Suppressor macrophage treated with lipopolysaccharide for 4 hours (primary cell): ENCODE measurements at places on chromosomes 1 and 21.

- DNase-seq, result peak; percentile 28
Measured at GRCh38 chr1:37994886-37995566, 5.2 kb upstream of the SF3A3 start.

DNA sequence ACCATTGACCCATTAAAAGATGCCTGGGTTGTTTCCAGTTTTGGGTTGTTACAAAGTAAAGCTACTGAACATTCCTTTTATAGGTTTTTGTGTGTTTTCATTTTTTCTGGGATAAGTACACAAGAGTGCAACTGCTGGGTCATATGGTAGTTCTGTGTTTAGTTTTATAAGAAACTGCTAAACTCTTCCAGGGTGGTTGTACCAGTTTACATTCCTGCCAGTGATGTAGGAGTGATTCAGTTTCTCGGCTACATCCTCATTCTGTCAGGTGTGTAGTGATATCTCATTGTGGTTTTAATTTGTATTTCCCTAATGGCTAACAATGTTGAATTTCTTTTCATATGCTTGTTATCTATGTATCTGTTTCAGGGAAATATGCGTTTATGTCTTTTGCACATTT lies 58.5 kb upstream of the DNAJC6 start:
- DNase-seq, result no peak

DNA sequence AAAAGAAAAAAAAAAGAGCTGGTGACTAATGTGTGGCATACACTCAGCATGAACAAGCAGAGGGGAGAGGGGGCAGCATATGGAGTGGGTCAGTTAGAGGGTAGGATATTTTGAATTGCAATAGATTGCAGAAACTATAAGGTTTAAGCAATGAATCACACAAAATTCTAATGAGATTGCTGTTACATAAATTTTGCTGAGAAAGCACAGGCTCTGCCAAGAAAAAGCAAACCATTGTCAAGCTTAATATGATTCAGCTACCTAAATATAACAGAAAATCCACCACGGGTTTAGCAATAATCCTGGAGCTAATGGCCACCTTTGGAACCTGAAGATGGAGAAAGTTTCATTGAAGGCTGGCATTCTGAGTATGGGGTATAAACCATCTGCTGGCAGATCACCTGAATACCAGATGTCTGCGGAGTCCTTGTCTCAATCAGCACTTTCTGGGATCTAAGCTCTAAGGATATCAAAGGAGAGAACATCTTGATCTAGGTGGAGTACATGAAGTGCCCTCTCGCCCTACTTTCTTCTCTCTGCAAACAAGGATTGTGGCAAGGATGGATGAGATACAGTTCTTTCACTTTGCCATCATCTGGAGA lies 30.3 kb upstream of the ANGPTL7 start:
- peak; percentile 12 for DNase-seq

- no peak for DNase-seq
Measured at GRCh38 chr1:210496063-210496462, 167.4 kb downstream of the HHAT start.

DNA sequence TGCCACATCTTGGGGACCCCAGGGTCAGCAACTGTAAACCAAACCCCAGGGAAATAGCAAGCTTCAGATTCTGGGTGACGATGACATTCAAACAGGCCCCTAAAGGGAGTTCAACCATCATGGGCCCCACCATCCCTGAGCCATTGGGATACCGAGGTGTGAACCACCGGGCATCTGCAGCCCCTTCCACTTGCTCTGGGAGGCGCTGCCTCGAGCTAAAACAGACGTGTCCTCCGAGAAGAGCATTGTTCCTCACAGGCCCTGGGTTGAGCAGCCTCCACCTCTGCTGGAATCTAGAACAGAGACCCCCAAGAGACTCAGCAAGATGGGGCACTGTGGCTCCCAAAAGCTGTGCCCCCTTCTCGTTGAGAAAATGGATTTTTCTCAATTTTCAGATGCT lies 19.0 kb upstream of the EFHD2 start:
- no peak for DNase-seq

- DNase-seq, result no peak
Measured at GRCh38 chr1:160099716-160100375, 1.4 kb upstream of the IGSF8 start.

- no peak for DNase-seq
Measured at GRCh38 chr1:84300501-84300900, 1.0 kb upstream of the SAMD13 start.

- DNase-seq, result no peak
Measured at GRCh38 chr1:105243969-105244368, 1494.3 kb downstream of the AMY1C start.

DNA sequence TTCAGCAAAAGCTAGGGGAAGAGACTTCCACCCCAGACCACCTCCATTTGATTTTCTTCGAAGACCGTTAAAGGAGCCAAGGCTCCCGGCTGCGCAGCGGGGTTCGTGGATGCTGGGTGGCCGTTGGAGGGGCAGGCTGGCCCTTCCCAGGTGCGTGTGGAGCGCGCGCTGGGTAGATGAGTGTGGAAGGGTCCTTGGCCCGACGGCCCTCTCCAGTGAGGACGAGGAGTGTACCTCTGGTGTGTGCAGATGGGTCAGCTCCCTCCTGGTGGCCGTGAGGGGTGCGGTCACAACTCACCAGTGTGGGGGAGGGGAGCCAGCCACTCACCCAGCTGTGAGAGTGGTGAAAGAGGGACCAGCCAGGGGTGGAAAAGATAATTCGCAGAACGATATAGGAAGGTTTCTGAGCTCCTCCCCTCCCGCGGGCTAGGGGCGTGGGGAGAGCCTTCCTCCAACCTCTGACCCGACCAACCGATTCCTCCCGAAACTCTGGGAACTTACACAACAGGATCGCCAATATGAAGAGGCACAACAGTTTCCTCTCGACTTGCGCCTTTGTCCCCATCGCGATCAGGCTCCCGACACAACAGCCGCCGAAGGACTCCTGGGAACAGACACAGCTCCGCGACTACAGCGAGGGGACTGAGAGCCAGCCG lies at the start of gene F11R:
TSS of gene F11R (minus strand) at position 644 of the 656 bp plus-strand sequence. CDS start at position 565, 79 bp downstream.
- DNase-seq, result peak; percentile 58

DNA sequence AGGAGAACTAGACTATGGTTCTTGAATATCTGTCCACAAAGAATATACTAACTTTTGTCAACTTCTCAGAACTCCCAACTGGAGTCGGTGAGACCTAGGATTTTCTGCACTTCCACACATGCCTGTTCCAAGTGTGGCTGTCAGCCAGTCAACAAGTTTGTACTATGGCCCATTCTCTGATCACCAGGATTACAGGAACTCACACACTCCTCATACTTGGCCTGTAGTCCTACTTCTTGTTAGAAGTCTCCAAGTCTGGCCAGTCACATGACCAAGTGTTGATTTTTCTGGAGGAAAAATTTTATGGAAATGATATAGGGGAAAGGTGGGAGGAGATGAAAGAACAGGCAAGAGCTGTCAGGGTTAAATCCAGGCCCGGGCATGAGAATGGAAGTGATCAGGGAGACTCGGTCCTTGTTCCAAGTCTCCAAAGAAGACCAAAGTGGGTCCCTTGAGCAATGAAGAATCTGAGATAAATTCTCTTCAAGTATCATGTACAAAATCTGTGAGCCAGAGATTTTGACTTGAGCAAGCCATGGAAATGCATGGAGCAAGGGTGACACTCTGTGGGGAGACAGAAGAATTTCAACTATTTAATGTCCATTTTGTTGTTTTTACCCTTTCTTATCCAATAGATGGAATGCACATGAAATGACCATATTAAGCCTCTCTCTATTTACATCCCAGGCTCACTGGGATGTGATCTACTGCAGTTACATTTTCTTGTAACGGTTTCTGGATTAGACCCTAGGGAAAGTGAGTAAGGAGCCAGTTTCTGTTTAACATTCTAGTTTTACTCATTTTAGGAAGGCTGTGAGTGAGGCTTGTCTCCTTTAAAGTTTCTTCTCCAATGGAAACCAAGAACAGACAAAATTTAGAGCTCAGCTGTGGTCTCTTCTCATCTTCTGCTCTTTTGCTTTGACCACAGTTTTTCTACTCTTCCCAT lies 320.9 kb downstream of the ASTN1 start:
- DNase-seq, result no peak

GRCh38 chr1:106502659-106503058 lies 553.8 kb upstream of the PRMT6 start:
- DNase-seq, result no peak

GRCh38 chr1:53477651-53478501 lies 18.7 kb downstream of the DMRTB1 start:
- DNase-seq, result no peak

DNA sequence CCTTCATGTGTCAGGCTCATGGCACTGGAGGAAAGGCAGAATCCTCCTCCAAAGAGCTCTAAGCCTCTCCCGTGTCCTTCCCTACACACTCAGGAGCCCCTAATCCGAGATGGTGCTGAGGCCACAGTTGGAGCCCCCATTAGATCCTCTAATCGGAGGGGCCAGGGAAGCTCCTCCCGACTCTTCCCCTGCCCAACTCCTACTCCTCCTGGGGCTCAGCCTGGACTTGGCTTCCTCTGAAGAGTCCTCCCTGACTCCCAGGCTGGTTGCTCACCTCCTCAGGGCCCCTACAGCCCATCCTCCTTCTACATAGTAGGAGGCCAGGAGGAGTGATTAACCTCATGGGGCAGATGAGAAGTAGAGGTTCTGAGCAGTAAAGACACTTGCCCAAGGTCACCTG lies 21.3 kb upstream of the CDCP2 start:
- DNase-seq, result no peak

DNA sequence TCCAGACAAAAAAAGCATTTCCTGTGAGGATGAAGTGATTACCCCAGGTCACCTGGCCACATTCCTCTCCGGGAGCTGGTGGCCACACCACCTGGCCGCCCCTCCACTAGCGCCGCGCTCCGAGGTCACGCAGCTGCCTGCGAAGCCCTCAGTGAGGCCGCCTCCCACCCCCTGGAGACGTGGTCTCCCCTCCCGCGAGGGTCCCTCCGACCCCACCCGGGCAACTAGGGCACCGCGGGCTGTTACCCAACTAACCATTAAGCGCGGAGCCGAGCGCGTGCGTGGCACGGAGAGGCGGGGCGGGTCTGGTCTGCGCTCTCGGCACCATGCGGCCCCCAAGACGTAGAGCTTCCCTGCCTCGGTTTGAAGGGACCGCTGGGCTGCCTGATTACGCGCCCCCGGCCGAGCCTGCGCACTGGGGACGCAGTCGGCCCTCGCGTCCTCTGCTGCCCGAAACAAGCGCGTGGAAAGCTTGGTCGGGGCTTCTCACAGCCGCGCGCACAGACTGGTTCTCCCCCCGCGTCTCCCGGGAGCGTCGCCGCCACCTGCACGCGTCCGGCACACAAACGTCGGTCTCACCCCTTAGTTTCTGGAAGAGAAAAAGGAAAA lies 106.5 kb downstream of the SLC16A1 start:
- no peak for DNase-seq

GRCh38 chr1:1161683-1162079 lies 12.0 kb upstream of the TTLL10 start:
- DNase-seq, result no peak
